CMK (cell line): ENCODE measurements at places on chromosomes 12 and 14.

- no peak for DNase-seq
These were observed 7.9 kb upstream of the VAMP1 start for GRCh38 chr12:6478416-6478815.

DNA sequence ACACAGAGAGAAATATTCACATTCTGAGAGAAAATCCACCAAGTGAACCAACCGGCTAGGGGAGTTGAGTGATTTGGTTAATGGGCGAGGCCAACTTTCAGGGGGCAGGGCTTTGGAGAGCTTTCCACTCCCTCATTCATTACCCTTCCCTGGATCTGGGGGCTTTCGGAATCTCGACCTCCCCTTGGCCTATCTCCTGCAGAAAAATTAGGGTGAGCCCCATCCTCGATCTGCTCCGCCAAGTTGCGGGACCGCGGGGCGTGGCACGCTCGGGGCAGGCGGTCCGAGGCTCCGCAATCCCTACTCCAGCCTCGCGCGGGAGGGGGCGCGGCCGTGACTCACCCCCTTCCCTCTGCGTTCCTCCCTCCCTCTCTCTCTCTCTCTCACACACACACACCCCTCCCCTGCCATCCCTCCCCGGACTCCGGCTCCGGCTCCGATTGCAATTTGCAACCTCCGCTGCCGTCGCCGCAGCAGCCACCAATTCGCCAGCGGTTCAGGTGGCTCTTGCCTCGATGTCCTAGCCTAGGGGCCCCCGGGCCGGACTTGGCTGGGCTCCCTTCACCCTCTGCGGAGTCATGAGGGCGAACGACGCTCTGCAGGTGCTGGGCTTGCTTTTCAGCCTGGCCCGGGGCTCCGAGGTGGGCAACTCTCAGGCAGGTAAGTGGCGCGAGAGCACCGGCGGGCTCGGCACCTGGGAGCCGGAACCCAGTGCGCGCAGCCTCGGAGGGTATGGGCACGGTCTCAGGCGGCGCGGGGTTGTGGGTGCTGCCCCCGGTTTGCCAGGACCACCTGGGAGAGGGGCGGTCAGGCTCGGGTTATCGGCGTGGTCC lies at the start of gene ERBB3:
Gene ERBB3, plus strand, starts transcription at position 443 of the 833 bp plus-strand sequence. Its CDS starts 136 bp downstream, at position 579.
- no peak for DNase-seq

GRCh38 chr12:91617818-91618217 lies 435.2 kb upstream of the DCN start:
- no peak for DNase-seq

GRCh38 chr14:34461334-34462131 lies 507 bp downstream of the SPTSSA start:
- DNase-seq: no peak

- no peak for DNase-seq
These were observed 5.2 kb downstream of the GPX2 start for GRCh38 chr14:64937171-64937820.

- DNase-seq: no peak
These were observed 6.3 kb downstream of the ZFP36L1 start for GRCh38 chr14:68786491-68787091.

DNA sequence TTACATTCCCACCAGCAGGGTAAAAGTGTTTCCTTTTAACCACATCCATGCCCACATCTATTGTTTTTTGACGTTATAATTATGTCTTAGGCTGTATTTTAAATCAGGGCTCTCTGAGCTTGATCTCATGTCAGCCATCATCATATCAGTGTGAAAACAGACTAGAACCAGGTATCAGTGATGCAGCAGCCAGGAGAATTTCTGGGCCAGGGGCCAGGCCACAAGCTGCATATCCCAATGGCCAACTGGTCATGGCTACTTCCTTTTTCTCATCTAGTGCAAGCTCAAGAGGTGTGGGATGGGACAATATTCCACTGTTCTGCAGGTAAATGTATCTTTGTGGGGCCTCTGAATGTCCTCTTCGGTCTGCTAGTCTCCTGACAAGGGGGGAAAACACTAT lies 125.1 kb downstream of the CRADD start:
- no peak for DNase-seq
